Stimulated activated naive CD8-positive, alpha-beta T cell treated with anti-CD3 and anti-CD28 coated beads, Interleukin-15, amount 100 ng/mL, for 72 hours (primary cell): ENCODE measurements at places on chromosomes 4 and X.
A peak's percentile ranks its signal among the peaks of the same experiment; 100 is the strongest.

DNA sequence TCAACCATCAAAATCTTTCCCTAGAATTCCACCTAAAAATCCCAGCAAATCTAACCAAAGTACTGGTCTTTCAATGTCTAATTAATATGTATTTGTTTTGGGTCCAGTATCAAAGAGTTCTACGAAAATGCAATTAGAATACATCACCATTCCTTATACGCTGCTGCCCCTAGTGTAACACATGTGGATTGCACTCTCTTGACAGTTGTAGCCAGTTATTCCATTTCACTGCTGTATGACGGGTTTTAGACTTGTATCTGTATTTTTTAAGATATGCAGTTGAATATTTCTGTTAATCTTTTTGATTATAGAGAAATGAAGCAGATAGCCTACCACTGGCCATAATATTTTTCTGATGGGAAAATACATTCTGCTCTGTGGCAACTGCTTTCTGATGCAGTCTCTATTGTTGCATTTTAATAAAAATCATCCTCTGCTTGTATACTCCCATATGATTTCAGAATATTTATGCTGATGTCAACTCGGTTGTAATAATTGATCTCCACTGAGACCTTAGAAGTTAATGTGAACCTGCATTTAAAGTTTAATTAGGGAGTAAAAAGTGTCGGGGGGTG, 17.1 kb upstream of the PAGE2B start:
- no peak for DNase-seq

DNA sequence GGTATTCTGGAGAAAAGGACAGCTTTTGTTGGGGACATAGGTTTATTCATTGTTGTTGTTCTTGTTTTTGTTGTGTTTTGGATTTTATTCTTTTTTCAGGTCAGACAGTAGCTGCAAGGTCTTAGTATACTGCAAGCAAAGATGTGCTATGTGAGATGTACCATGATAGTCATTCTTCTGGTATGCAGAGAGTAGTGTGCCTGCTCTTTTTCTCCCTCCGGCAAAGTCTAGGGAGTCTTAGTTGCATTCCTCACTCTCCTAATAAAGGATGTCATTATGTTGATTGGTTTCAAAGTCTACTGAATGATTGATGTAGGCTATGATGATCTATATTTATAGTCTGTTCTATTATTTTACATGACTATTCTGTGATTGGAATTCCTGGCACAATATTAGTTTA, 119.9 kb upstream of the POF1B start:
- DNase-seq: no peak

GRCh38 chr4:47483745-47484144, 1.3 kb upstream of the ATP10D start:
- no peak for DNase-seq

DNA sequence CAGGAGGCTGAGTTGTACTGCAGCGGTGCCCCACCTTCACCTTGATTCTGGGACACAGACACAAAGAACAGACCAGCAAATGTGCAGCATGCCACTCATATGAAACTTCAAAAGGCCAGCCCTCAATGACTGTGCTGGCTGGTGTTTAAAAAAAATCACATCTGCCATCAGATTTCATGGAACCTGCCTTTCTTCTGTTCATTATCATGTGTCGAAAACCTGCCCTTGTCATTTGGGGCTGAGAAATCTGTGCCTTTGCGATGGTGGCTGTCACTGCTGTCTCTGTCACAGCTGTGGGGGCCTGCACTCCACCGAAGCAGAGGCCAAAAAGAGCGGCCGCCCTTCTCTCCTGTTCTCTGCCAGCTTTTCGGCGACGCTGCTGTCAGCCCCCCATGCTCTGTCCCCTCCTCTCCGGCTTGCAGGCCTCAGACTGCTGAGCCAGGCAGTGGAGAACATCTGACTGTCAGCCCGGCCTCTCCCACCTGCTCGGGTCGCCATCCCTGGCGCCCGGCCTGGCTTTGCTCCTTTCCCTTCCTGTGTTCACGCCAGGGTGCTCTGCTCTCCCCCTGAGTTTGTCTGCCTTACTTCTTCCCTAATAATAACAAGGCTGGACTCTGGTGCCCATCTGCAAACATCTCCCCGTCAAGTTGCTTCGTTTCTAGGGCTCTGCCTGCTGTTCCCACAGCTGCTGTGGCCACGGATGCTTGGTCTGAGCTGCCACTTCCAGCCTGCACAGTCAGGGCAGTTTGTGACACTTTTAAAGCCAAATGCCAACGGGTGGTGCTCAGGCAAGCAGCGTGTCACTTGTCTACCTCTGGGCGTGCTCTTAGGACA, 355.2 kb downstream of the UNC5C start:
- DNase-seq: no peak

GRCh38 chr4:158965226-158965625, 137.7 kb upstream of the RAPGEF2 start:
- DNase-seq: no peak

DNA sequence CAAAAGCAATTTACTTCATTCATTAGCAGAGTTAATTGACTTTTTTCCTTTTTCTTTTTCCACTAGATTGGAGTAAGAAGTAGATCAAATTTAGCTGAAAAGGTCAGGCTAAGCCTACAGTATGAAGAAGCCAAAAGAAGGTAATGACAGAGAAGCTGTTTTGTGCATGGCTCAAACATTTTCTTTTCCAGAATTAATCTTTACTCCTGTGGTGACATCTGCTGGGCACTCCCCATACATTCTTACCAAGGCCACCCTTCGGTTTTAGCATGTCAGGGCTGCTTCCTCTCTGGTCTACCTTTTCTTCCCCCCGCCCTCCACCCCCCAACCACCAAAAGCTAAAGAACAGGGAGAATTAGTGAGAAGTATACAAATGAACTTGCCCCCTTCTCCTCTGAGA, 70.2 kb downstream of the CLDN22 start:
- DNase-seq: no peak

- no peak for DNase-seq
These were observed 153.9 kb downstream of the SPANXN3 start for GRCh38 chrX:143363419-143363818.

GRCh38 chrX:11530621-11531020, 135.1 kb downstream of the ARHGAP6 start:
- DNase-seq: no peak

GRCh38 chr4:77820649-77821561, 1.7 kb upstream of the CNOT6L start:
- peak; percentile 70 for DNase-seq

- no peak for DNase-seq
These were observed 399.6 kb downstream of the NLGN4X start for GRCh38 chrX:5829060-5829459.

DNA sequence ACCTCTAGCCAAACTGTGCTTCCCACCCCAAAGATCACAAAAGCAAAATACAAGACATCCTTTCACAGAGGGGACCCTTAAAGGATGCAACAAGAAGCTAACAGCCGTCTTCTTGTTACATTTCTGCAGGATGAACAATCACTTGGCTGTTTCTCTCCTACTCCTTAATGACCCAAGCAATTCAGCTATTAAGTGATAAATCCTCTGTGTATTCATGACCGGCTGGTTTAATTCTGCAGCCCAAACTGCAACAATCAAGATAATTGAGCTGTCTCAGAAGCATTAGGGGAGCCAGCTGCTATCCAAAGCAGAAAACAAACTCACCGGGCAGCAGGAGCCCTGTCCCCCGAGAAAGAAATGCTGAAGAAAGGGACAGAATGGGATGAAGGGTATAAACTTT, 85.9 kb upstream of the ACSL4 start:
- DNase-seq: no peak

GRCh38 chrX:261167-261918, 19.8 kb upstream of the PLCXD1 start:
- no peak for DNase-seq

DNA sequence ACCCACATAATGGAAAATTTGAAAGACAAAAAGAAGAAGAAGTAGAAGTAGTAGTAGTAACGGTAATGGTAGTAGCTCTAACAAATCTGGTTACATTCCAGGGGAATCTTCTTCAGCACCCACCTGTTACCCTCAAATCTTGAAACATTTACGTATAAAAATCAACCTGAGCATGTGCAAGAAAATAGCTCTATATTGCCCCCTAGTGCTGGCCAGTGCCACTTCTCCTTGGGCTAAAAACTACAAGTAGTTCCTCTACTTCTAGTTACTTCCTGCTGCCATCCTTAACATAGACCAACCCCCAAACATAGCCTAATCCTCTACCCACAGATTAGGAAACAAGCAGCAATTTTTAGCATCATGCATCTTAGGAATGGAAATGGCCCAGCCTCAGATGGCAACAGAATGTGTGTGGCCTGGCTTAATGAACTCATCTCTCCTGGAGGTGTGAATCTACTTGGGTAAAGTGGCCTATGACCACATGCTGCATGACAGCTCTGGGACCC, 3.1 kb downstream of the PDGFC start:
- DNase-seq: peak; percentile 11

GRCh38 chr4:5110901-5111300, 59.6 kb downstream of the STK32B start:
- DNase-seq: no peak

GRCh38 chr4:18319431-18319830, 297.9 kb upstream of the LCORL start:
- no peak for DNase-seq

- DNase-seq: no peak
These were observed 371.6 kb downstream of the INPP4B start for GRCh38 chr4:142474398-142475087.

GRCh38 chr4:84878090-84878489, 88.4 kb downstream of the WDFY3 start:
- no peak for DNase-seq

GRCh38 chr4:124025428-124025827, 628.8 kb downstream of the SPRY1 start:
- no peak for DNase-seq

GRCh38 chrX:19860571-19860970, 26.8 kb downstream of the SH3KBP1 start:
- no peak for DNase-seq

- DNase-seq: no peak
These were observed 601.4 kb upstream of the AADAT start for GRCh38 chr4:170691168-170691567.

- DNase-seq: no peak
These were observed 33.9 kb upstream of the STIM2 start for GRCh38 chr4:26826721-26827120.

- no peak for DNase-seq
These were observed 7.4 kb downstream of the PHEX start for GRCh38 chrX:22039541-22039940.

GRCh38 chr4:99723612-99724011, 66.0 kb upstream of the C4orf54 start:
- no peak for DNase-seq

DNA sequence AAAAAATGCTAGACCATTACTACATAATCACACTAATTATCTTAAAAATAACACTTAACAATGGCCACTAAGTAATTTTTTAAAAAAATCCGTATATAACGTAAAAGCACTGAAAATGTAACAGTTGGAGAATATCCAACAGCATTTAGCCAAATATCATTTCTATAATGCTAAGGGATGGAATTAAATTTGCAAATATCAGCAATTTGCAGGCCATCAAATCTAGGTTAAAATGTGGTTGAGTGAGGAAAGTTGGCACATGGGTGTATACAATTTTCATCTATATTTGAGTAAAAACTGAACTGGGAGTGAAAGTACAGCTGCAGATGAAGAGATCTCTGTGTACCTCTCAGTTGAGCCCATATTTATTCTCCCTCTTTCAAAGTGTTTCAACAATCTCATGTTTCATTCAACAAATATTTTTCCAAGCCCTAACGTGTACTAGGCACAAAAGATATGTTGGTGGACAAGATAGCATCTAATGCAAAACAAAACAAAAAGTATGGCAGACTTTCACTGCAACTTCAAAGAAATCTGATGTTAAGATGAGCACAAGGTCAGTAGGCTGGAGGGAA, 63.0 kb downstream of the MBNL3 start:
- no peak for DNase-seq

GRCh38 chr4:71827826-71828225, 43.9 kb upstream of the GC start:
- no peak for DNase-seq

GRCh38 chr4:98515470-98515809, 143.0 kb downstream of the TSPAN5 start:
- DNase-seq: no peak

GRCh38 chrX:96538104-96538725, 146.4 kb upstream of the DIAPH2 start:
- no peak for DNase-seq

GRCh38 chrX:102339312-102340298, 92.6 kb downstream of the NXF2 start:
- no peak for DNase-seq

DNA sequence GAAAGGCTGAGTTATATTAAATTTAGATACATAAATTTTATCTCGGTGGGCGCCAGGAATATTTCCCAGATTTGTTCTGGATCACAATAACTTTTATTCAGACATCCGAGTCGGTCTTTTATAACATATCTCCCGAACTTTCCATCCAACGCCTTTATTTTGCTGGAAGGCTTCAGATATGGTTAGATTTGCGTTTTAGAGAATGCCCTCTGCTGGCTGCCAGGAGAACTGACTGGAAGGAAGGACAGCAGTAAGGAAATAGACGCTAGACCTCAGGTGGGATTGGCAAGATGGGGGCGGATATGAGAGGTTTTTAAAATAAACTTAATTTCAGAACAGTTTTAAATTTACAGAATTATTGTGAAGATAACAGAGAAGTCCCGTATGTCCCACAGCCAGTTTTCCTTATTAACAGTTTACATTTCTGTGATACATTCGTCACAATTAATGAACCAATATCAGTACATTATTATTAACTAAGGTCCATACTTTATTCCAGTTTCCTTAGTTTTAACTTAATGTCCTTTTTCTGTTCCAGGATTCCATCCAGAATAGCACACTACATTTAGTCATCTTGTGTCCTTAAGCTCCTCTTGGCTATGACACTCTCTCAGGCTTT, 4.6 kb upstream of the KANTR start:
- DNase-seq: peak; percentile 46

- DNase-seq: no peak
These were observed 325.5 kb upstream of the F9 start for GRCh38 chrX:139204898-139205667.

DNA sequence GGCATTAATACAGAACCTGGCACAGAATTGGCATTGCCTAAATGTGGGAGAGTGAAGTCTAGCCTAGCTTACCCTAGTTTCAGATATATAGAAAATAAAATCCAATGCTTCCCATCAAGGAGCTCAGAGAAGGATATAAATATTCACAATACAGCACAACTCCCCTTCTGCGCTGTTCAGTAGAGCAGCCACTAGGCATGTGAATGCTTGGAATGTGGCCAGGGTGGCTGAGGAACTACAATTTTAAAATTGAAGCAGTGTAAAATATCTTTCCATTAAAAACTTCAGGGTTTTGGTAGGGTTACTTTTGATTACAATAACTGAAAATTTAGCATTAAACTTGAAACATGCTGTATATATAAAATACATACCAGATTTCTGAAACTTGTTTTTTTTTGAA, 19.5 kb downstream of the ZNF518B start:
- DNase-seq: no peak

GRCh38 chr4:173466101-173466500, 63.9 kb downstream of the HAND2 start:
- no peak for DNase-seq

DNA sequence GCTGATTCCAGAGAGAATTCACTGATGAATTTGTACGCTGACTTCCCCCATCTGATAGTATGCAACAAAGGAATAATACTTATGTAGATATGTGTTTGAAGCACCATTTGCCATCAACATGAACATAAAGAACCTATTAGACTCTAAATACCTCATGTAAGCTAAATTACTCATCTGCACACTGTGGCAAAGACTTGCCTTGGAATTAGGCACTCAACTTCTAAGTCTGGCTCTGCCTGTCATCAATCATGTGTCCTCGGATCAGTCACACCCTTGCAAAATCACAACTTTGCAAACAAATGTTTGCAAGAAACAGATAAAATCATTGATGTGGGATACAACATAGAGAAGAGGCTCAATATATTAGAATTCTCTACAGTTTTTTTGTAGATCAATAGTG, 169.9 kb upstream of the LDB2 start:
- DNase-seq: no peak
